ENCODE measurements at places on chromosomes 2 and 18.

DNA sequence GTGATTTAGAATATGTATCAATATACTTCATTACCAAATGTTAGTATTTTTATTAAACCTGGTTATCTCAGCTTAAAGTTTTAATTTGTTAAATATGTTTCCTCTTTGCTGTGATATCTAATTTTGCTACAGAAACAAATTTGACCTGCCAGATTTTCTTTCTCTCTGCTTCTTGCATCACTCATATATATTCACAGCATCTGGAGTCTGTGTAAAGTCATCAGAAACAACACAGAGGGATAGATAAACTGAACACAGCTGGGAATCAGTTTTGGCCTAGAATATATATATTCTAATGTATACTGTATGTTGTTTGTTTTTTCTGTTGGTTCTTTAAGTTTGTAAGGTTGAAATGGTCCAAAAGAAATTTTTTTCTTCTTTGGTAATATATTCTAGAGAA, 8.5 kb downstream of the PSMD14 start:
- no peak for DNase-seq

DNA sequence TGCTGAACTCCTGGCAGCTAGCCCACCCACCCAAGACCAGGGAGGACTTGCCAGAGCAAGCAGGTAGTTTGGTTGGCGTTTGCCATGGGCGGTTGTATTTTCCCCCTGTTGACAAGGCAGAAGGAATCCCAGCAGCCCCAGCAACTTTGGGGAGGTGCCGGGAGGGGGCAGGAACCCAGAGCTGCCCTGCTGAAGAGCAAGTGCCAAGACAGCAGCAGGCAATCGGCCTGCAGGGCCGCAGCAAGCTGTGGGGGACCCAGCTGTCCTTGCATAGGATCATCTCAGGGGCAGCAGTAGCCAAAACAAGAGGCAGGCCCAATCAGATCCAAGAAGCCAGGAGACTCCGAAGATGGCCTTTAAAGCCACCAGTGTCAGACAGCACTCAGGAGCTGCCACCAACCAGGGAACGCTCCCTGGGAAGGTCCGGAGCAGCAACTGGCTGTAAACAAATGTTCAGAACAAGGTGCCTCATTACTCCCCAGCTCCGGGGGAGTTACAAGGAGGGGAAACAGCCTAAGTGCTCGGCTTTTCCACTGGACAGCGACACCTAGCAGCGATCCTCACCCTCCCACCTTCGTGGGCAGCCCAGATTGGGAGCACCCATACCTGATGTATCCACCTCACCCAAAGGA, 2.1 kb downstream of the ST8SIA5 start:
- DNase-seq = no peak

GRCh38 chr2:192286093-192286701, 91.5 kb upstream of the TMEFF2 start:
- DNase-seq = no peak

- no peak for DNase-seq
Observed at GRCh38 chr2:71747559-71747958, 294.2 kb downstream of the DYSF start.

- peak; percentile 75 for DNase-seq
Observed at GRCh38 chr2:88753833-88754584, 62.5 kb downstream of the RPIA start.

GRCh38 chr2:70553334-70553583, 367 bp downstream of the TGFA start:
- no peak for DNase-seq

GRCh38 chr2:162342321-162342720, 1.6 kb upstream of the GCA start:
- DNase-seq = no peak

DNA sequence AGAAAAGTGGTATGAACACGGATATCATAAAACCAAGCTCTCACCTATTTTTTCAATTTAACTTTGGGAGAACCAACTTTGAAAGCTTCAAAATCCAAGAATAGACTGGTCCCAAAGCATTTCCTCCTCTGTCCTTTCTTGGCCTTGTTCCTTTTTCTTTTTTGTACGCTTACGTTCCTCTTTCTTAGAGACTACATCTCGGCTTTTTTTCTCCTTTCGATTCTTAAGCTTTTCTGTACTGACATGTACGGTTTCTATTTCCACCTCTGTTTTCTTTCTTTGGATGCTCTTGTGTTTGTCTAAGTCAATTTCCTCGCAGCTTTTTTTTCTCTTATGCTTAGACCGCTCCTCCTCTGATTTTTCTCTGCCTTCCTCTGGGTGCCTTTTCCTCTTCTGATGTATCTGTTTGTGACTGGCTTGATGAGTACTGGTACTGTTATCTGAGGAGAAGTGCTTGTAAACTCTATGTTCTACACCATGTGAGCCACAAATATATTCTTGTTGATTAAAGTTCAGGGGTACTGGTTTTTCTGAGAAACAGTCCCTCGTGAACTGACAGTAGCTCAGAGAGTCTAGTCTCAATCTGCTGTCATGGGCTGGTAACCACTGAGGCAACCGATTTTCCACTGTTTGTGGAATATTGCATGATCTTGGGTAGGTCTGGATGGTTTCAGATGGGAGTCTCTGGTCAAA, 11.5 kb upstream of the RNU2-63P start:
- DNase-seq = no peak

- DNase-seq = no peak
Observed at GRCh38 chr2:165369131-165369897, 100.2 kb upstream of the CSRNP3 start.

- DNase-seq = peak; percentile 44
Observed at GRCh38 chr2:160492401-160493226, 993 bp downstream of the RBMS1 start.

- DNase-seq = no peak
Observed at GRCh38 chr18:71707400-71707799, 836.7 kb downstream of the CBLN2 start.

DNA sequence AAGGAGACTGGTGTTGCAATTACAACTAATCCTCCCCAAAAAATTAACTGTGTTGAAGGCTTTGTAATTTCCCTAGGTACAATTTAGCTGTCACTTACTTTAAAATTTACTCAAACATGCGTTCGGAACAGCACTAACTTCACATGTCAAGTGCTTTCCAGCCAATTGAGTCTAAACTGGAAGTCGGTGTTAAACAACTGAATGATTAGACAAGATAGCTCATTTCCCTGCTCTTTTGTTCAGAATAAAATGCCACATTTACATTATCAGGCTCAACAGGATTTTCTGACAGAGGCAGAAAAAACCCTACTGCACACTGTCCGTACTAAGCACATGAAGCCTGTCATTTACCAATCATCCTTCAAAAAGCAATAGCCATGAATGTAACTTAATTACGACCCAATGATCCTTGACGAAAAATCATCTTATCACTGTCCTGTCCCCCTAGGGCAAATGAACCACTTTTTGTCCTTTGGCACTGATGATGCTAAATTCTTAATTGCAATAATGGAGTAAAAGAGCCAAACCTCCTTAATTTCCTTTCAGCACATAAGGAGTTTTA, 56.0 kb downstream of the LRPPRC start:
- no peak for DNase-seq

DNA sequence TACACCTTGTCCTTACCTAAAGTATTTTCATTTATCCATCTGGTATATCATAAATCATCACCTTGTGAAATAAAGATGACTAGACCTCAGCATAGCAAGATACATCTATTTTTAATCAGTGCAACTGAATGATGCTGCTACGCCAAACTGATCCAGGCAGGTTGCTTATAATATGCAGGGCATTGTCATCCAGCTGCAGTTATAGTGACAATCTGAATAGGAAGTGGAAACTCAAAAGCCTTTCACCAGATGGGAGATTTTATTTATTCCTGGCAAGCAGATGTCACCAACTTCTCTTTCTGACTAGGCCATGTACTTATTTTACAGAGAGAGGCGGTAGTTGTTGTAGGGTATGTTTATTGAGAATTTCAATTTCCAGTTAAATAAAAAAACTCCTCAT, 747.3 kb downstream of the ADCYAP1 start:
- DNase-seq = no peak

- DNase-seq = no peak
Observed at GRCh38 chr2:169965495-169965894, 138.2 kb downstream of the UBR3 start.

DNA sequence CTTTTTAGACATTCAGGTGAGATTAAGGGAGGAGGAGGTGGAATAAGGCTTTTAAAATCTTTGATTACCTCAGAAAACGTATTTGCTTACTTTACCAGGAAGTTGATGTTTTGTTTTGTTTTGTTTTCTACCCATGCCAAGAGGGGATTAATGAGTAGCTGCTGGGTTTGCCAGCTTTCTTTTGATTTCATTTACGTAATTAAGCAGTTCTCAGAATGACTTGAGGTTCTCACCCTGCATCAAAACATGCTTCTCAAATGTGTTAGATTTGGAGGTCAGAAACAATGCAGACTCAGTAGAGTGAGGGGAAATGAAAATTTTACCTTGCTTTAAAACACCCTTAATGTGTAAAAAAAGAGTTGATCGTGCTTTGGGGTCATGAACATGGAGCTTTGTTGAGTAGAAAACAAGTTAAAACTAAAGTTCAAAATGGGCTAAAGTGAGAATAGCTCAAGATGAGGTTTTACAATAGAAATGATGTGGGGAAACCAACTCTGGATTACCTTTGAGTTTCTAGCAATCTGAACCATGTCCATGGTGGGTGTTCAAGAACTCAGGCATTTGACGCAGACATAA, 217.1 kb upstream of the EPAS1 start:
- DNase-seq = no peak

DNA sequence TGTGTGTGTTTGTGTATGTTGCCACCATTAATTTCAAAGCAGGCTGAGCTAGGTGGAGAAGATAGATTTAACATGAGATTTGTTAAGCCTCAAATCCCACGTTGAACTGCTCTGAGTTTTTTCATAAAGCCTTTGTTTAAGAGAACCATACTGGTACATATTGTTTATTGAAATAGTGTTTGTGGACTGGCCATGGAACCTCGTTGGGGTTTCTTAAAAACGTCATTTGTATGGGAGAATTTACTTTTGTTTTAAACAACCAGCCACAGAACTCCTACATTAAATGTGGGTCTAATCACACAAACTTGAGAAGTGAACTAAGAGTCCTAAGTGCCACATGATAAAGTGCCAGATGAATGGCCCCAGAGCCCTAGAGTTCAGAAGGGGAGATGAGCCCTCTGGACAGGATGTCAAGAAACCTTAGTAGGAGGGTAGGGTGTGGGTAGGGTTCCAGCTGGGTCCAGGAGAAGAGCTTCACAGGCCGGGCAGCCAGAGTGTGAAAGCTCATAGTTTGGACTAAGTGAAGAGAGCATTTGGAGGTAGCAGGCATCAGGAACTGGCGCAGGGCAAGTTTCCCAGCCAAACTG, 120.6 kb upstream of the EML6 start:
- no peak for DNase-seq

DNA sequence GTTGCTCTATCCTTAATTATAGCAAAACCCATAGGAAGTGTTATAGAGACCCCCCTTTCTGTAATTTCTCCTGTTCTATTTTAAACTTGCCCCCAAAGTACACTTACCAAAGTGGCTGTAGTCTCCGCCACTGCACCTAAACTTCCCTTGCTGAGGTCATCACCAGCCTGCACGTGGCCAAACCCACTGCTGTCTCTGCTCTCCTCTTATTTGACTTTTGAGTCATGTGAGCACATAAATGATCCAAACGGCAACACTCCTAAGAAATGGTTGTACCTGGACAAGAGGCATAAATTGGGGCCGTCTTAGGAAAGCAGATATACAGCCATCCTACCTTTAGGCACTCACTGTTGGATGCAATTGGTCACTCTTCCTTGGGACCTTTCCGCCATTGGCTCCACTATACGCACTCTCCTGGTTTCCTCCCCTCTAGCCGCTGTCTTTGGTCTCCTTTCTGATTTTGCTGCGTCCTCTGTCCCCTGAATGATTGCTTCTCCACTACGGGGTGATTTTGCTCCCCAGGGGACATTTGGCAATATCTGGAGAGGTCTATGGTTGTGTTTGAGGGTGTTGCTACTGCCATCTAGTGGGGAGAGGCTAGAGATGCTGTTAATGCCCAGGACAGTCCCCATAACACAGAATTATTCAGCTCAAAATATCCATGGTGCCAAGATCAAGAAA, 19.2 kb upstream of the IL36G start:
- peak; percentile 59 for DNase-seq

- no peak for DNase-seq
Observed at GRCh38 chr2:40400336-40400953, 51.4 kb downstream of the SLC8A1 start.

GRCh38 chr2:128765811-128766210, 447.1 kb upstream of the HS6ST1 start:
- no peak for DNase-seq

DNA sequence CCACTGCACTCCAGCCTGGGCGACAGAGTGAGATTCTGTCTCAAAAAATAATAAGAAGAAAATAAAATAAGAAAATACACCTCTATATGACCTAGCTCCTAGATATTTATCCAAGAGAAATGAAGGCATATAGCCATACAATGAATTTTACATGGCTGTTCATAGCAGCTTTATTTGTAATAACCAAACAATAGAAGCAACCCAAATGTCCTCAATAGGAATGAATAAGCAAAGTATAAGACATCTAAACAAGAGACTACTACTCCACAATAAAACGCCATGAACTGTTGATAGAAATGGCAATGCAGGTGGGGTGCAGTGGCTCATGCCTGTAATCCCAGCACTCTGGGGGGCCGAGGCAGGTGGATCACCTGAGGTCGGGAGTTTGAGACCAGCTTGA, 31.2 kb upstream of the MYCN start:
- no peak for DNase-seq

- DNase-seq = no peak
Observed at GRCh38 chr18:22370414-22370813, 47.3 kb downstream of the CTAGE1 start.

DNA sequence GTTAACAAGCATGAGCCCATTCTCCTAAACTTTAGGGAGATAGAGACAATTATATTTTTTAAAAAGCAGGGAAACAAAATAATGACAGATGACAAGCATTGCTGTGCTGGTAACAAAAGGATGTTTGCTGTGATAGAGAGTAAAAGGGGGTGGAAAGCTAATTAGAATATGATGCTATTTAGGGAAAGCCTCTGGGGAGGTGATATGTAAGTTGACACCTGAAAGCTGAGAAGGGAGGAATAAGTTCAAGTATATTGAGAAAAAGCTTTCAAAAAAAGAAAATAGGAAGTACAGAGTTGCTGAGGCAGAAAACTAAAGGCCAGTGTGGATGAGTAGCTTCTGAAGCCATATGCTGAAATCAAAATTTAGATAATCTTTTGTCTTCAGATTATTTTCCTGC, 565.2 kb upstream of the NRXN1 start:
- no peak for DNase-seq

DNA sequence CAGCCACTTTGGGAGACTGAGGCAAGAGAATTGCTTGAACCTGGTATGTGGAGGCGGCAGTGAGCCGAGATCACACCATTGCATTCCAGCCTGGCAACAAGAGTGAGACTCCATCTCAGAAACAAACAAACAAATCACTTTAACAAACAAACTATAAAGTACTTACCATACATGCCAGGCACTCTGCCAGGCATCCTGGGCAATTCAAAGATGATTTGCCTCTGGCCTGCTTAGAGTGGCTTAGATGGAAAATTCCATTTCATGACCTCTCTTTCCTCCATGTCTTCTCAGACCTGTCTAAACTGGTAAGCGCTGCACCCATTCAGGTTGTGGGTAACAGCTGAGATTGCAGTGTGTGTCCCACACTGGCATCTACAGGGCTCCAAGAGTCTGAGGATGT, 273.2 kb downstream of the BCL2 start:
- DNase-seq = no peak

Measured in CD4-positive, alpha-beta T cell treated with Interleukin-4 for 1 hour (primary cell).